ENCODE measurements at places on chromosomes 2 and 18. TPM values are rescaled to one million over a fixed set of nuclear protein-coding genes. Genes with fewer than 3 reads are reported as not detected.
A peak's percentile ranks its signal among the peaks of the same experiment; 100 is the strongest.

DNA sequence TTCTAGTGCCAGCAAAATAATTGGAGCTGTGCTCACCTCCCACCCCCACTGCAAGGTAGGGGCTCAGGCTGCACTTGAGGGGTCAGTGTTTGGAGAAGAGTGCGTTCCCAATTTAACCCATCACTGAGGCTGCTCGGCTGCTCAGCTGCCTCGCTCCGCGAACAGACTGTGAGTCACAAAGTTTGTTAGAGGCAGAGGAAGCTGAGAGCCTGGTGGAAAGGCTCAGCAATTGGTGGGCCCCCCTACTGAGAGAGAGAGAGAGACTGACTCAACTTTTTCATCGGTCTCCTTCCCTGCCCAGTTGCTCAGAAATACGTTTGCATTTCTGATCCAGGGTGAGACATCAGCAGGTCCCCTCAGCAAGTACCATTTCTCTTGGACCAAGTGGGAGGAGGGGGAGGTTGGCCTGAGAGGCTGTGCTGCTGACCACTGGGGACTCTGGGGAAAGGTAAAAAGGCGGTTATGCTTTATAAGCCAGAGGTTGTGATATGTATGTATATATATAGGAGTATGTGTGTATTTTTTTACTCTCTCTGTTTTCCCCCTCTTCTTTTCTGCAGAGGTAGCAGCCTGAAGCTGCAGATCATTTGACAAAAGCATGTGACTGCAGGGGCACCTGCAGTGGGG is 1.5 kb downstream of the EFR3B start:
- DNase-seq, result peak; percentile 66

The TSHZ1 gene
- 8.2 TPM for total RNA-seq

DNA sequence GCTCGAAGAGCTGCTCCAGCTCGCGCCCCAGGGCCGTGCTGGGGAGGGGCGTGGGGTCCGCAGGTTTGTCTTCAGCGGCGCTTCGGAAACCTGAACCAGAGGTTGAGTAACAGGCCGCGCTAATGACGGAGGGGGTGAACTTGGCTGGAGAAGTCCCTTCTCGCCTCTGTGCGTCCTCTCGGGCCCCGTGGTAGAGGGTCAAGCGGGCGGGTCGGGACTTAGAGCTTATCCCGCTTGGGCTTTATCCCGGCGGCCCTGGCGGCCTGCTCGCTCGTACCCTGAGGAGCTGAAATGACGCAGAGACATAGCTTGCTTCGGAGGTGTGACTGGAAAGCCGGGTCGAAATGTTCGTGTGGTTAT is 479 bp downstream of the RNMT start:
- DNase-seq, result peak; percentile 68

DNA sequence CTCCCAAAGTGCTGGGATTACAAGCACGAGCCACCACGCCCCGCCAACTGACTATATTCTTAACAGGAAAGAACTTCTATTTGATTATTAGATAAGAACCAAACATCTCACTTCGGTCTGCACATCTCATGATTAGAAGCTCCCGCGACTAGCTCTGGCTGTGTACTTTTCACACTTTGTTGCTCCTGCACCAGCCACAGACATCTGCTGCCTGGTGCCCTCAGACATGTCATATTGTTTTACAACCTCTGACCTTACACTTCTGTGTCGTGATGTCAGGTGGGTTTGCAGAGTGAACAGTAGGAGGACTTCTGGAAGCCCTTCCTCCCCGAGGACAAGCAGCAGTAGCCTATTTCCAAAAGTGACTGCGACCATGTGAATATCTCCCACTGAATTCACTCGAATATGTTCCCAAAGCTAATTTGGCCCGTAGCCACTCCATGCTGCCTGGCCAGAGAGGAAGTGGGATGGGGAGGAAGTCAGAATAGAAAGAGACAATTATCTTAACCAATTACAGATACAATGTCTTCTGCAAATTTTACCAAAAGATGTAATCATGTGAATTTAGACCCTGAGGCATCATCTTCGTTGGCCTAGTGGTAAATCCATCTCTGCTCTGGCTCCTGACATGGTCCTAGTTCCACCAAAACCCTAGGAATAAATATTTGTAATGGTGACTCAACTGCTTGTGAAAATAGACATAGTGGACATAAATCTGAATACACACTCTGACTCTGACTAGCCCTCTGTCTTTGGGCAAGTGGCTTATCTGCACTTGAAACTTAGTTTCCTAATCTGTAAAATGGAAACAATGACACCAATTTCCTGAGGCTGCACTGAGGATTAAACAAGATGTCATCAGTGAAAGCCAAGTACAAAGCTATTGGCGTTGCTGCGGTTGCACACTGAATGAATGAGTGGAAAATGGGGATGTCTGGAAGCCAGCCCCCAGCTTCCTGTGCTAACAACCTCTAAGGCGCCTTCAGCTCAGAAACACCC is 406.1 kb downstream of the LRATD1 start:
- DNase-seq, result no peak

GRCh38 chr2:207936380-207936779 is 88.9 kb downstream of the PLEKHM3 start:
- no peak for DNase-seq

GRCh38 chr2:240956171-240956934 is 42.1 kb upstream of the SNED1 start:
- peak; percentile 57 for DNase-seq

Measured in H7 (cell line).